ENCODE measurements at places on chromosomes 13 and 19. TPM values are rescaled to one million over a fixed set of nuclear protein-coding genes. Genes with fewer than 3 reads are reported as not detected.

Gene OR7C1
- total RNA-seq: 0.03 TPM

Gene SOX1
- not detected for total RNA-seq

Gene NLRP11
- not detected for total RNA-seq

Gene SETDB2
- 11.2 TPM for total RNA-seq

Gene NOTCH3
- total RNA-seq: 60.0 TPM

Gene GJB6
- total RNA-seq: not detected

Gene COLGALT1
- total RNA-seq: 41.1 TPM

Gene ISOC2
- total RNA-seq: 50.8 TPM

Gene STOML3
- not detected for total RNA-seq

Gene SYT5
- total RNA-seq: 0.30 TPM

Gene SPACA4
- total RNA-seq: not detected

Gene SIGLEC8
- total RNA-seq: not detected

Gene KLK11
- total RNA-seq: not detected

Gene DAPK3
- total RNA-seq: 180 TPM

Gene ENOX1
- 6.6 TPM for total RNA-seq

Gene TNFSF11
- total RNA-seq: not detected

Gene KLK4
- not detected for total RNA-seq

Gene PSG6
- total RNA-seq: not detected

Gene ZNF443
- 2.0 TPM for total RNA-seq

Gene RNF113B
- total RNA-seq: not detected

Gene PABPC3
- total RNA-seq: not detected

Gene WDR88
- total RNA-seq: not detected

Gene KL
- 1.9 TPM for total RNA-seq

Gene TICAM1
- total RNA-seq: 6.3 TPM

Measured in cardiac septum (tissue), 1 donor.